Thyroid gland (tissue), 4 donors: ENCODE measurements at places on chromosomes 16 and 17. TPM values are rescaled to one million over a fixed set of nuclear protein-coding genes. Genes with fewer than 3 reads are reported as not detected.

Gene ABCC12
- not detected for total RNA-seq

Gene SMTNL2
- total RNA-seq = 0.67 TPM

Gene CDRT15L2
- total RNA-seq = not detected

Gene INCA1
- total RNA-seq = 1.7 TPM

Gene LGALS9C
- total RNA-seq = not detected

Gene UNC45B
- total RNA-seq = not detected

Gene MYLK3
- 0.10 TPM for total RNA-seq

Gene TSPAN10
- total RNA-seq = 2.6 TPM

Gene GLTPD2
- not detected for total RNA-seq

- no peak for DNase-seq
Measured at GRCh38 chr17:78391051-78391431, 12.6 kb downstream of the PGS1 start.

DNA sequence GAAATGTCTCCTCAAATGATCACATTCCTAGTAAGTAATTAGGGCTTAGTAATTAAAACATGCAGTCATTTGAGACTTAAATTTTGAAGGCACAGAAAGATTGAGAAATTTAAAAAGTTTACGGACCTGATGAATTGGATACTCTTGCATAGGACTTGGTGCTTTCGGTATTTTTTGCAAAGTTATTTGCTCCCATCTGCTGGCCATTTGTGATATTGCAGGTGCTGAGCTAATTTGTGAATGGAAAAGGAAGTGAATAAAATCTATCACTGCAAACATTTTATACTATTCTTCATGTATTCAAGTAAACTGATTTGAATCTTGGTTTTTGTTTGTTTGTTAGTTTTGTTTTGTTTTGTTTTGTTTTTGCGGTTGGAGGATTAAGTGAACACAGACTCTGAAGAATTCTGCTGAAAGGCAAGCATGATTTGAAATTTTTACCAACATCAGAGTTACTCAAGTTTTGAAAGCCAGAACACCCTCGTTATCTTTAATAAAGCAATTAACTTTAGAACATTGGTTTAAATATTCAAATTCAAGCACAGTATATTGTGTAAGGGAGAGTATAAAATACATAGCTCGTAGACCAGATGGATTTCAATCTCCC lies 689.5 kb upstream of the RBFOX1 start:
- peak; percentile 54 for DNase-seq

DNA sequence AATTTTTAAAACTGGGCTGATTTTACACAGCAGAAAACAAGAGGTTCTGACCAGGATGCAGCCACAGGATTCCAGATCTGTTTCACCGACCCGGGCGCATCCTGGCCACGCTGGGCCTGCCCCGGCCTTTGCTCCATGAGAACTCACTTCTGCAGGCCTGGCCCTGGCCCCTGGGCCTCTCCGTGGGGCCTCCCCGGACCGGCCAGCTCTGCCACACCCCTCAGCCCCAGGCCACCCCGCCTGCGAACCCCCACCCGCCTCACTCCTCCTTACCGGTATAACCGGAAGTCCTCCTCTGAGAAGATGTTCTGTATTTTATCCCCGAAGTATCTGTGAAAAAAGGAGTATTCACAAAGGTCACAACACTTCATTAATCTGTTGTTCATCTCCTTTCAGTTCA lies 13.1 kb upstream of the HEXD start:
- no peak for DNase-seq

DNA sequence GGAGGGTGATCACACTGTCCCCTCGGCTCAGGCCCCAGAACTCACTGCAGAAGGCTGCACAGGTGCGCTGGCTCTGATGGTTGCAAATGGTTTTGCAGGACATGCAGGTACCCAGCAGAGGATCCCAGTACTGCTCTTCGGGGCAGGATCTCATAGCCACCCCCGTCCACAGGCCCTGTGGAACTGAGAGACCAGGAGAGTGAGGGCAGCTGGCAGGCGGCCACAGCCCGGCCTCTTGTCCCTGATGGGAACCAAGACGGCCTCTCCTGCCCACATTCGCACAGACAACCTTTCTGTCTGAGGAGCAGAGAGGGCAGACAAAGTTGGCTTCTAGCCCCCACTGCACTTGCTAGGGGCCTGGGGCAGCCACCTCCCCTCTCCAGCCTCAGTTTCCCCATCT lies 19.5 kb downstream of the TNFRSF13B start:
- no peak for DNase-seq

DNA sequence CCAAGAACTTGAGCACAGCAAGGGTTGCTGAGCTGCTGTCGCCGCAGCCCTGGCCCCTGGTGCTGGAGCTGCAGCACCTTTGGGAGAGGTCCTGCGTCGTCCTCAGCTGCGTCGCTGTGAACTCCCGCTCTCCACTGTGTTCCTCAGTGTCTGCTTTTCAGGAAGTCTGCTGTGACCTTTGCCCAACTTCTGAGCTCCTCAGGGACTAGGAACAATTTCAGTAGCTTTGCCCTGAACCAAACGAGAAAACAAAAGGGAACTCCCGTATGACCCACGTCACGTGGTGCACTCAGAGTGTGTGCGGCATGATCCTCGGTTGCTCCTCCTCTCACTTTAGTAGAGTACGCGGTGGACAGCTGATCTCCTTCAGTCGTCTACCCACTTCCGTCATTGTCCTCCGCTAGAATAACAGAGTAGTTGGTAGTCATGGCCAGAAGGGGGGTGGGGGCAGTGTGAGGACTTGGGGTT lies 44.2 kb downstream of the WDR45B start:
- DNase-seq = peak; percentile 87

DNA sequence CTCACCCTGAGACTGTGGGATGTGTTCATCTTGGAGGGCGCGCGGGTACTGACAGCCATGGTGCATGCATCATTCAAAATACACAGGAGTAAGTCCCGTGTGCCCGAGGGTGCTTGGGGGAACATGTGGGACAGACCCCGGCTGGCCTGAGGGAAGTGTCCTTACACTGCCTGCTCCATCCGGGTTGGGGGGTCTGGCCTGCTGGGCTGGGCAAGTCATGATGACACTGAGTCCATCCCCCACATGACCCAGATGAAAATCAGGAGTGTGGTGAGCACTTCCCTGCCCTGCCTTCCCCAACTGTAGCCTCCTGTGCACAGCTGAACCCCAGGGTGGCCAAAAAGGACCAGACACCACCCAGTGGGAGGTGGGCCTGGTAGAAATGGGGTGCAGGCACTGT lies 10.8 kb downstream of the TBC1D26 start:
- no peak for DNase-seq

- DNase-seq = no peak
Measured at GRCh38 chr17:27945333-27945616, 52.1 kb upstream of the LYRM9 start.

- no peak for DNase-seq
Measured at GRCh38 chr16:50744881-50745280, 3.0 kb downstream of the CYLD start.

DNA sequence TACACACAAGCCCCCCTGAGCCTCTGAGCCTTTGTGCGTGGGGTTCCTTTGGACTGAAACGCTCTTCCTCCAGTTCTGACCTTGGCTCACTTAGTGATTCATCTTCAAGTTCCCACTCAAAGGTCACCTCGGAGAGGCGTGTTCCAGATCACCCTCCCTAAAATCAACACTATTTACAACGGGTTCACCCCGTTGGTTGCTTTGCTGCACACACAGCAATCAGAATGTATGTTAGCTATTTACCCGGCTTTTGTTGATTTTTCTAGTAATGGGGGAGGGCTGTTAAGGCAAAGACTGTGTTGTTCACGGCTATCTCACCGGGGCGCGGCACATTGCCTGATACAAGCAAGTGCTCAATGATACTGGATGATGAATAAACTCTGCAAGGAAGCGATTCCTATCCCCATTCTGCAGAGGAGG lies 977 bp downstream of the NAGPA start:
- no peak for DNase-seq

- DNase-seq = no peak
Measured at GRCh38 chr16:74682556-74682955, 15.9 kb upstream of the RFWD3 start.

DNA sequence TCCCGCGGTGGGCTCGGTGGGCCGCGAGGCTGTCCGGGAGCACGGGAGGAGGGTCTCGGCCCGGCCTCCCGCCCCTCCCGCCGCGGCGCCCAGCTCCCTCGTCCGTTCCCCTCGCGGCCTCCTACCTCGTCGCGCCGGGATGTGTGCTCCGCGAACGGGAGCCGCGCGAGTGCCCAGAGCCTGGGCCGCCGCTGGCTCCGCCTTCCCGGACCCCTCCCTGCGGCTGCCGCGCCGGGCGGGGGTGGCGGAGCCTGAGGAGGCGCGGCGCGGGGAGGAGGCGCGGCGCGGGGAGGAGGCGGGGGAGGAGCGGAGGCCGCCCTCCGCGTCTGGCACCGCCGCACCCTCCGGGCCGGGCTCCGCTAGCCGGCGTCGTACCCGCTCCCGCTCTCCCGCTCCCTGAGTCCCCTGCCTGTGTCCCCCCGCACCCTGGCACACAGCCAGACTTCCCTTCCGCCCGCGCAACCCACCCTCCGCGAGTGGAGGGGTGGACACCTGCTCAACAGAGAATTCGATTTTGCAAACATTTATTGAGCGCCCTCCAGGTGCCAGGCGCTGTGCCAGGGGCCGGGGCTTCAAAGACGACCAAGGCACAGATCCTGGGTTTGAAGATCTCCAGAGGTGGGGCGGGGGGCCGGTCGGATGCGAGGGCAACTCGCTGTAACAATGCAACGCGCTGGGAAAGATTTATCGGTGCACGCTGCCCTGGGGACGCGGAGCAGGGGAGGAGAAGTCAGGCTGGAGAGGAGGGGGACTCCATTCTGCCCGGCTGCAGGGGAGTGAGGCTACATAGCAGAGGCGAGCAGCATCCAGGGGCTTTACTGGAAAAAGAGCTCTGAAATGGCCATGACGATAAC lies at the start of gene MPP3:
Gene MPP3 (minus strand): TSS at position 171 of the 854 bp plus-strand sequence. CDS start 1,240 bp downstream, outside the sequence.
- DNase-seq = peak; percentile 73

DNA sequence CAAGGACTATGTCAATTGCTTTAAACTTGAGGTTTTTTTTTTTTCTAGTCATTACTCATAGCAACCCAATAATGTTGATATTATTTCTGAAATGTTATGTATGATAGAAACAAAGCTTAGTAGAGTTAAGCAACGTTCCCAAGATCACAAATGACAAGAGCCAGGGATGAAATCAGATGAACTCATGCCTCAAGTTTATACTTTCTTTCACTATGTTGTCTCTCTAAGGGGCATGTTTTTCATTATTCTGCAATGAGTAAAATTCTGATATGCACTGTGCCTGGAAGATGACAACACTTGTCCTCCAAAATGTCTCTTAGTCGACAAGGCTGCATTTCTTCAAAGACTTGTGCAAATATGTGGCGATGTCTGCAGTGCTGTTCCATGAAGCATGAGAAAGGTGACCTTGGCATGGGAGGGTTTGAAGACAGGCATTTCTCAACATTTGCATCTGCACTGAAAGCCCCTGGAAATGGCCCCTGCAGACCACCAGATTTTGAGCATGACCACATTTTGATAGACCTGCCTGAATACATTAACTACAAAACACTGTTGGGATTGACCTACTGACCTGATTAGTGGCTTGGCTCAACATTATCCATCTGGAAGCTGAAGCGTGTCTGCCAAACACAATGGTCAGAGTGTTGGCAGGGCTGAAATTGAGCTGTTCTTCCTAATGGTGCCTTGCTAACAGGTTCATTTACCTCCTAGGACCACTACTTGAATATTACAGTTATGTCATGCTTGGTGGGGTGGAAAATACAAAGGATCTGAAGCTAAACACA lies 1027.5 kb downstream of the CDH11 start:
- DNase-seq = no peak

DNA sequence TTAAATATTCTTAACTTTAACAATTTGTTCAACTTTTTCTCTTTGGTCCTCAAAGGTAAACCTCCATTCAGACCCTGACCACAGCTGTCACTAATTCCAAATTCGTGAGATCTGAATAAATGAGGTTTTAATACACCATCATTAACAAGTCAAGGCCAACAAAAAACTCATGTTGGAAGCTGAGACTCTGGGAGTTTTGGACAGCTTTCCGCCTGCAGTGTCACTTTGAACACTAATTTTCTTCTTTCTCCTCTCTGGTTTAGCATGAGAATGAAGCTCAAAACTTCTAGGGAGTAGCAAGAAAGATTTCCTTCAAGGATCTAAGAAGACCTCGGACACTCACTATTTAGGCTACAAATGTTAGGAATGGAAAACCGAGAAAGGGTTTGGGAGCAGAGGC lies 32.7 kb upstream of the DNAH9 start:
- no peak for DNase-seq
